NCI-H2029 treated with DMSO at 0.1 percent for 48 hours (cell line): ENCODE measurements at places on chromosomes 4 and X.

DNA sequence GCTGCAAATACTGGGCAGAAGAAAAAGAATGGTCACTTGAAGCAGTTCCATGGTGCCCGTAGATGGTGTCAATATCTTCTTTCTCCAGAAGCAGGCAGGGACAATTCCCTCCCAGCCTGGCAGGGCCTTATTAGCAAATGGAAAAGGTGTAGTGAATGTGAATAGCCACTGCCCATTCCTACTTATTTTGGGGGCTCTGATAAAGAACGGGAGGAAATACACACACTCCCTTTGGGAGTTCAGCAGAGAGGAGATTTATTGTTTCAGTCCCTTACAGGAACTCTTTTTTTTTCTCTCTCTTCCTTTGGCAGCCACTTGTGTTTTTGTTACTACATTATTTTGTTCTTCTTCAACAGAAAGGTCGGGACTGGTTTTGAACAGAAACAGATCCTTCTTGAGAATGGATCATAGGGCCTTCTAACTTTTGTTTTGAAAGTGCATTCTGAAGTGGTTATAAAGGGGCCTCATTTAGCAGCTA lies at the start of gene EMCN:
EMCN (minus strand) TSS at position 159 of the 478 bp plus-strand sequence; CDS start at position 51, 108 bp downstream.
- DNase-seq: no peak

- no peak for DNase-seq
Measured at GRCh38 chr4:159232465-159233106, 129.7 kb downstream of the RAPGEF2 start.

GRCh38 chrX:44344687-44345086 lies 1.2 kb upstream of the EFHC2 start:
- no peak for DNase-seq

DNA sequence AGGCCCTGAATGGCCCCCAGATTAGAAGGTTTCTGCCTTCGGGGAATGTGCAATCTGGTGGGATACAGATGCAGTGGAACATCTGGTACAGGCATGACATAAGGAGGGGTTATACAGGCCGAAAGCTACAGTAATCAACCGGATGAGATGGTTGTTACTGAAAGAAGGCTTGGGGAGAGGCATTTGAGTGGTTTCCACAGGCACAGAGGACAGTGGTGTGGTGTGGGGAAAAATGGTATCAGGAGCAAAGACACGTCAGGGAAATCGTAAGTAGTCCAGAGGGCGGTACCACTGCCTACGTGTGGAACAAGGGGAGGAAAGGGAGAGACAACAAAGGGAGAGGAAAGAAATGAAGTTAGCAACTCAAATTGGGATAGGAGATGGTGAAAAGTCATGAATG lies 3.0 kb downstream of the PDLIM3 start:
- no peak for DNase-seq

DNA sequence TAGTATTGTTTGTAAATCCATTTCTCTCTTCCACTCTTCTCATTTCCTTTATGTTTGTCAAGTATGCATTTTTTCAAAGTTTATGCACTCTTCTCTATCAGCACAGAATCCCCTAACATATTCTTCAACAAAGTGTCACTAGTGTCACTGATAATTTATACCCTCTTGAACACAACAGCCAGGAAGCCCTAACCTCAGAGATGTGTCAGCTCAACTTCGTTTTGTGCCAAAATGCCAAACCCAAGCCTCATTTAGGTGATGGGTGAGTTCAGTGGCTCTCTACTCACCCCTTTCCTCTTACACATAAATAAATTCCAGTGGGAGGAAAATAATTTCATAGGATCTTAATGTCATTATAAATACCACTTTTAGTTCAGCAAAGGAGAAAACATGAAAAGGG lies 22.4 kb upstream of the P2RY10 start:
- no peak for DNase-seq

DNA sequence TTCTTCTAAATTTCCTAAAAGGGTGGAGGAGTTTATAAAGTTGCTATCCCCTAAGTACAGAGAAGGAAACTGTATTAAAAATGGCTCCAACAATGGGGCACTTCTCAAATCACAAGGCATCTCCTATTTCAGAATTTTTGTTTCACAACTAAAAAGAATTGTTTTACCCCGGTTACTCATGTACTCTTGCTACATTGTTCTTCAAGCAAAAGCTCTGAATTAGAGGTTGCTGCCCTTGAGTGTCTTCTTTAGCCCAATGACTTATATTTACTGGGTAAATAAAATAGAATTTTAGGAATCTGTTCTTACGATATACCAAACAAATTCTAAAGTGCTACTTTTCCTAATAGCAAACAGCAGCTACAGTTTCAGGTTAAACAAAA lies 67.5 kb downstream of the PPEF2 start:
- DNase-seq: no peak

GRCh38 chr4:168451331-168451730 lies 29.0 kb downstream of the DDX60L start:
- DNase-seq: no peak
